ENCODE measurements at places on chromosomes 16 and 17.

- no peak for DNase-seq
Observed at GRCh38 chr17:77124192-77124889, 16.4 kb upstream of the SEC14L1 start.

GRCh38 chr16:24322106-24322505 lies 66.0 kb downstream of the CACNG3 start:
- DNase-seq: no peak

DNA sequence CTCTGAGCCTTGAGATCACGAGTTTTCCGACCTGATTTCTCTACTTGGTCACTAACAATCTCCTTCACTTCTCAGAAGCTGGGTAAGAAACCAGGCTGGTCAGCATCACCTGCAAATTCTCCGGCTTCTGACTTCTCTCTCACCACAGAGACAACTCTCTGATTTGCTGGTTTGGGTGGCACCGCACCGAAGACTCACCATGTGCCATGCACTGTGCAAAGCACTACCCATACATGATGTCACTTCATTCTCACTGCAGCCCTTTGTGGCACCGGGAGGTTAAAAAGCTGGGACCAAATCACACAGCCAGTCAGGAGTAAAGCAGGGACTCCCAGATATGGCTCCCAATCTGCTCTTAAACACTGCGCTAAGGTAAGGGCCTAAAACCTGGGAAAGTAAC lies 647 bp downstream of the VAC14 start:
- DNase-seq: no peak

- DNase-seq: no peak
Observed at GRCh38 chr17:79085154-79085920, 10.7 kb downstream of the ENGASE start.

DNA sequence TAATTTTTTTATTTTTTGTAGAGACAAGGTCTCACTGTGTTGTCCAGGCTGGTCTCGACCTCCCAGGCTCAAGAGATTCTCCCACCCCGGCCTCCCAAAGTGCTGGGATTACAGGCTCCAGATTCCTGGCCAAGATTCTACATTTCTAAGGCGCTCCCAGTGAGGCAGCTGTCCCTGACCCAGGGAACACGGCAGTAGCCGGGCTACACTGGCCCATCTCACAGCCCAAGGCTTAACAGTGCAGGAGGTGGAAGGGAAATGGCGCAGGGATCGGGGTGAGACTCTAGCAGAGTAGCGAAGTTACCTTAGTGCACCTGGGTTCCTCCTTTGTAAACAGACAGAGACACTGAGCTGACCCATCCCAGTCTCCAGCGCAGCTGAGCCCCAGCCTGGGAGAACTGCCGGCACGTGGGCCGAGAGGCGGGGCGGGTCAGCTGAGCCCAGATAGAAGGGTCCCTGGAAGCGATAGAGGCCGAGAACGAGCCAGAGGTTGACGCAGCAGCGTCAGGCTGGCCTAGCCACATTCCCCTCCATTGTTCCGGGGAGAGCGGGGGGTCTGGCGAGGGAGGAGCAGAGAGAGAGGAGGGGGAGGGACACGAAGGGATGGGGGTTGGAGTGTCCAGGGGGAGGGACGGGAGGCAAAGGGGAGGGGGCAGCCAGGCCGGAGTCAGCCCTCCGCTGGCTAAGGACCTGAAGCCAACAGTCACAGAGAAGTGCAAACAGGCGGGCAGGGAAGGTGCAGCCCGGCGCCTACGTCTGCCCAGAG lies 2.5 kb downstream of the CARHSP1 start:
- no peak for DNase-seq

GRCh38 chr16:6969594-6969993 lies 363.1 kb upstream of the RBFOX1 start:
- no peak for DNase-seq

DNA sequence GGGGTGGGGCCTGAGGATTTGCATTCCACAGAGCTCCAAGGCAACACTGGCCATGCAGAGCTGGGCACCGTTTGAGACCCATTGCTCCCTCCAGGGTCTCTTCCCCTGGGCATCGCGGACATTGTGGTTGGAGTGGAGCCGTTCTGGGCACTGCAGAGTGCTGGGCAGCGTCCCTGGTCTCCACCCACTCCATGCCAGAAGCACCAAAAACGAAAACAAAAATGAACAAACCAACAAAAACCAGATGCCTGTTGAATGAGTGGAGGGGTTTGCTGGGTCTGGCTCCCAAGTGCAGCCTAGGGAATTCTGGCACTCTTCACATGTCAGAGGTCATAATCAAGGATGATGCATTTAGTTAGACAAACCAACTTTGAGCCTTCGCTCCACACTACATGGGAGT lies 17.9 kb downstream of the WNT9B start:
- DNase-seq: no peak

All from activated CD8-positive, alpha-beta memory T cell treated with anti-CD3 and anti-CD28 coated beads, Interleukin-2, amount 50 U/mL, for 48 hours (primary cell).